ENCODE measurements at places on chromosomes 4 and X. TPM values are rescaled to one million over a fixed set of nuclear protein-coding genes. Genes with fewer than 3 reads are reported as not detected.
A peak's percentile ranks its signal among the peaks of the same experiment; 100 is the strongest.

GRCh38 chrX:56728752-56729151 is 291 bp upstream of the NBDY start:
- no peak for DNase-seq

The ETDA gene
- polyA plus RNA-seq: not detected

The AREG gene
- 0.25 TPM for polyA plus RNA-seq

GRCh38 chr4:42122237-42122636 is 30.2 kb downstream of the BEND4 start:
- DNase-seq: no peak

GRCh38 chrX:37425370-37425769 is 76.2 kb downstream of the PRRG1 start:
- no peak for DNase-seq

DNA sequence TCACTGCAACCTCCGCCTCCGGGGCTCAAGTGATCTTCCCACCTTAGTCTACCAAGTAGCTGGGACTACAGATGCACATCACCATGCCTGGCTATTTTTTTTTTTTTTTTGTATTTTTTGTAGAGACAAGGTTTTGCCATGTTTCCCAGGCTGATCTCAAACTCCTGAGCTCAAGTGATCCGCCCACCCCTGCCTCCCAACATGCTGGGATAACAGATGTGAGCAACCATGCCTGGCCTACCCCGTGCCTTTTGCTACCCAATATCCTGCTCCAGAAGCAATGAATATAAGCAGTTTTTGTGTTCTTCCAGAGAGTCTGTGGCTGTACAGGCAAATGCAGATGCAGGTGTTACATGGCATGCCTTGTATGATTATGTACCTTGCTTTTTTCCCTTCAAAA is 50.5 kb downstream of the TBC1D14 start:
- DNase-seq: no peak

The RPL9 gene
- 562 TPM for polyA plus RNA-seq

The PDGFC gene
- polyA plus RNA-seq: 82.7 TPM

DNA sequence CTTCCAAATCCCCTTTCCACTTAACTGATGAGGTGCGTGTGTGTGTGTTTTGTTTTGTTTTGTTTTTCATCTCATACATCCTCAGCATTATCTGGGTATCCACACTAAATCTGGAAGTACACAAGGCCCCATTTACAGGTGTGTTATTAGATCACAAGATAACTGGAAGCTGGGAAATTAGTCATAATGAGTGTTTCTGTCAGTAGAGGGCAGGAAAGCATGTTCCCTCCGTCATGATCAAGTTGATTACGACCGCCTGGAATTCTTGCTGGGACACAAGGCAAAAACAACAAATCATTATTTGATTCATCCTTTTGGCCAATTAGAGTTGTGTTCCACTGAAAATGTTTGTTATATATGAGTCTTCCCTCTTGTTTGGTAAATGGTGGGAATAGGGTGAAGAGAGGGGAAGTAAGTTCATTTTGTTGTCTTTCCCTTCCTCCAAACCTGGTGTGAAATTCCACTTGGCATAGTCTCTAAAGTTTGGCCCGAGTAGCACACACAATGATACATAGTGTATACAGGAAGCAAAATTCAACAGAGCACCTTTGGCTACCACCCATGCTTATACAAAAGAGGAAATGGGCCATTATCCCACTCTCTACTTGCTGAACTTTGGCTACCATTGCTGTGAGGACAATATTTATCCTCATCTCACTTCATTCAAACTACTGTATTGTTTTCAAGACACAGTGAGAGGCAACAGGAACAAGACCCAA is 33.3 kb upstream of the TLL1 start:
- DNase-seq: no peak

DNA sequence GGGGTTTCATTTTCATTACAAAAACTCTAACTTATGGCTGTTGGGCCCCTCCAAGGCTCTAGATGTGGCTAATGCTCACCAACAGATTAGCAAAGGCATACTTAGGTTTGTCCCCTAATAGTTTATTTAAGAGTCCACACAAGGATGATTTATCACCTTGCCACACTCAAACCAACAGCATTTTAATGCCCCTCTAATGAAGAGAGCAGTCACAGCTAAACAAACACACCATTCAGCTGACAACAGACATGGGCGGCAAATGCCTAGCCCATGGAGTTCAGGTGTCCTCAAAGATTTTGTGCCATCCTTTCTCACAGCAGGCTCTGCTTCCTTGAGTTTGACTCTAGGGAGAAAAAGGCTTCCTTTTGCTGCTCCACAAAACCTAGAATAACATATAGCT is 61.8 kb upstream of the CITED1 start:
- peak; percentile 32 for DNase-seq

DNA sequence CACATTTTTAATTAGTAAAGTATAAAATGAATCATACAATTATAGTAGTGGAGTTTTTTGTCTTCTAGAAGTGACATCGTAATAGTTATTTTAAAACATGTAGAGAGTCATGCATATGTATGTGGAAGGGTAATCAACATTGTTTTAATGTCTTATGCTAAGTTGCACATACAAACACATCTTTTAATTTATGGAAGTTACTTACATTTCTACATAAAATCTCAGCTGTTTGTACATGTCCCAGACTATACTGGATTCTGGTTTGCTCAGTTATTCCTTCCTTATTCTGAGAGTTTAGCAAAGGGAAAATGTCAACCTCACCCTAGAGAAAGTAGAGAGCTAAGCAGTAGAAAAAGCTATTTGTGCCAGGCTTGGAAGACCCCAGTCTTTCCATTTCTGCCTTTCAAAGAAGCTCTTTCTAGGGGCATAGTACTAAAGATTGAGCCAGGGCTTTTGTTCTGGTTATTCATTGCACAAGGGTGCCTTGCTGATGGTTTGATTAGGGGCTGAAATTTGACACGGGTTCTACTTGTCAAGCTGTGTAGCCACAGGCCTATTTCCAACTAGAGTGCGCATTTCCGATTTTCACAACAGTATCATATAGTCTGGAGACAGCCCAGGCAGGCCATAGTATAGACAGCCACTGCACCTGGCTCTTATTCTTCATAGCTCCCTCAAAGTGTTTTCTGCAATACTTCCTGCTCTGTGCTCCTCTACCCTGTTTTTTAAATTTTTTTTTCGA is 106.3 kb downstream of the RPA4 start:
- DNase-seq: no peak

DNA sequence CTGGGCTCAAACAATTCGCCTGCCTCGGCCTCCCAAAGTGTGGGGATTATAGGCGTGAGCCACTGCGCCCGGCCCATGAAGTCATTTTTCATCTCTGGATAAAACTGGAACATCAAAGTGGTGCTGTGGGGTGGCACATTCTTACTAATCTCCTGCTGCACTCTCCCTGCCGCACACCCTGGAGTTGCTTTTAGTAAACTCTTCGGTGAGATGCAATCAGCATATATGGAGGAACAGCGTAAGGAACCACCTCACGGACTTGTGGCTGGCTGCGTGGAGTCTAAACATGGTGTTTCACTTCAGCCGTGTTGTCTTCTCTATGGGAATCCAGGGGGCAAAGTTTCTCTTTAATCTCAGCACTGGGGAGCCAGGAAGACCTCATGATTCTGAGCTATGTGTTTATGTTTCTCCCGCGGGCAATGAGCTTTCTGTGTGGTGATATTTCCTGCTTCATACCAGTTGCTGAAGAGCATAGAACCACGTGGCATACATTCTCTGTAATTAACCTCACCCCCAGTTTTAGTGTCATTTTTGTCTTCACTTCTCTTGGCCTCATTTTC is 2.1 kb upstream of the RHOH start:
- DNase-seq: no peak

The ELF2 gene
- 73.0 TPM for polyA plus RNA-seq

DNA sequence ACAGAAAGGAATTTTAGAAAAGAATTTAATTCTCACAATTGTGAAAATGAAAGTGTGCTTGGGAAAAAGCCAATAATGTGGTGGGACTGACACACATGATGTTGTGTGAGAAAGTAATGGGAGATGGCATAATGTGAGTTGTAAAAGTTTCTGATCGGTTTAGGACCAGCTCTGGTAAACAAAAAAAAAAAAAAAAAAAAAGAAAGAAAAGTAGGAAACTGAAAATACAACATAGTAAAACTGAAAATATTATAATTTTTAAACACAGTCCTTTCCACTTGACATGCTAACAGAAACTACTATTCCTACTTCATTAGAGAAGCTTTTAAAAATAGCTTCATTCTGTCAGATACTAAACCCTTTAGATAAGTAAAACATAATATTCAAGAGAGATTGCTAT is 28.2 kb downstream of the RAP1GDS1 start:
- no peak for DNase-seq

DNA sequence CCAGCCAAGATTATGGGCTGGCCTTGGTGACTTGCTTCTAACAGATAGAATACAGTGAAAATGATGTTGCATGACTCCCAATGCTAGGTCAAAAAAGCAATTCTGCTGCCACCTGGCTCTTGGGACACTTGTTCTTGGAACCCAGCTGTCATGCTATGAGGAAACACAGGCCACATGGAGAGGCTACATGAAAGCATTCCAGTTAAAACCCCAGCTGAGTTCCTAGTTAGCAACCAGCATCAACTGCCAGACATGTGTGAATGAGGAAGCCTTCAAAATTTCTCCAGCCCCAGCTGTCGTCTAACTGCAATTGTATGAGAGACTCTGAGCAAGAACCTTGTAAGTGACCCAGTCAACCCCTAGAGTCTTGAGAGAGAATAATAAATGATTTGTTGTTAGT is 105.2 kb upstream of the FGF16 start:
- DNase-seq: no peak

- no peak for DNase-seq
Measured at GRCh38 chr4:159541143-159541542, 438.3 kb downstream of the RAPGEF2 start.

DNA sequence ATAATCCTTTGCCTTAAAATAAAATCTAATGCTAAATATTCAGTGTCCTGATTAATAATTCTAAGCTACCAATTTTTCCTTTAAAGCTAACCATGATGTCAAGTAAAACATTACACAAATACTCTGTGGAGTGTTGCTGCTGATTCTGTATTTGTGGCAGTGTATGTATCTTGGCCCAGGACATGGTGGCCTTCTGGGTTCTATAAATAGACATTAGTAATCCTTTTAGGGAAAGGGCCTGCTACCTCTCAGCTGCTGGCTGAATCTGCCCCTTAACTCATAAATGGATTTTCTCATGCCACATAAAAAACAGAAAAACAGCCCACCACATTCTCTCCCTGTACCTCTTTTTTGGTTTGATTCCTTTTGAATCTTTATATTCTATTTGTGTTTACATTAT is 1.2 kb upstream of the XK start:
- no peak for DNase-seq

The MAP7D3 gene
- polyA plus RNA-seq: 19.3 TPM

DNA sequence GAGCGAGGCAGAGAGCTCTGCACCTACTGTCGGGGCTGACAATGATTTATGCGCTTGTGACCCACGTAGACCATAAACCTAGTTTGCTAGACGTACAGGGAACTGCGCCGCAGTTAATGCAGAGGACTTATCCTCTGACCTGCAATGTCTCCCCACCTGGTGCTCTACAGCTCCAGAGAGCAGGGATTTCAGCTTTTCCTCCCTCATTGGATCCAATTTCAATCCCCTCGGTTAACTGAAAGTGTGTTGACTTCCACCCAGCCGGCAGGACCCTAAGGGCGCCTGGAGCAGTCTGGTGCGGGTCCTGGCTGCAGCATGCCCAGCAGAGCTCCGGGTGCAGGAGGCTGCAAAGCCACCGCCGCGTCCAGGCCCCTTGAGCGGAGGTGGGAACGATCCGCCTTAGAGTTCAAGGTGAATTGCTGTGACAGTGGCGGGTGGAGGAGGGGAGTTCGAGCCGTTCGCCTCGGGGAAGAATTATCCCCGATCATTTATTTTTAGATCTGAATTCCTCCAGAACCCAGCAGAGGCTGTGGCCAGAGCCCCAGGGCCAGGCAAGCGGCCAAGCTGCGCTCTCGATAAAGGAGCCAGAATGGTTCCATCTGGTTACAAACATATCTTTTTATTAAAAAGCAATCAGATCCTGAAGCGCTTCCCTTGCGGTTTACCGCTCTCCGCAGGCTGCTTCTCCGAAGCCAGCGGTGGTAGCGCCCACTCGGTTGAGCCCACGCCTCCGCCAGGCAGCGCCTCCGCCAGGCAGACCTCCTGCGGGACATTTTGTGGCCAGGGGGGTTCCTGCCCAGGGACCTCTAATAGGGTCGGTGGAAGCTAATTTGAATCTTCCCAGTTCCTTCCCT is 66.0 kb downstream of the FBXO8 start:
- DNase-seq: no peak

- no peak for DNase-seq
Measured at GRCh38 chr4:66974665-66975064, 570.6 kb downstream of the CENPC start.

DNA sequence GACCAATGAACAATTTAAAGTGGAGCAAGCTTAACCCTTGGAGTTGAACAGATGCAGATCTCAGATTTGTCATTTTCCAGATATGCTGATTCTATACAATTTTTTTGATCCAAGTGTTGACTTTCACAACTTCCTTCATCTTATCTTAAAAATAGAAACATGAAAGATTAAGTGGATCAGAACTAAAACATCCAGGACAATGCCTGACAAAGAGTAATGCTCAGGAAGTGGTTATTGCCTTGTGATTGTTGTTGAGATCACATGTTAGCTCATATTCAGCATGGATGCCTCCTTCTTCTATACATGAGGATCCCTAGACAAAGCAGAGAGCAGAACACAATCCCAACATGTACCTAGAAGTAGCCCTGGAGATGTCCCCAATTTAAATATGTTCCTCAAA is 160.9 kb downstream of the PPARGC1A start:
- DNase-seq: no peak

- no peak for DNase-seq
Measured at GRCh38 chr4:79757600-79757999, 315.4 kb downstream of the ANTXR2 start.

DNA sequence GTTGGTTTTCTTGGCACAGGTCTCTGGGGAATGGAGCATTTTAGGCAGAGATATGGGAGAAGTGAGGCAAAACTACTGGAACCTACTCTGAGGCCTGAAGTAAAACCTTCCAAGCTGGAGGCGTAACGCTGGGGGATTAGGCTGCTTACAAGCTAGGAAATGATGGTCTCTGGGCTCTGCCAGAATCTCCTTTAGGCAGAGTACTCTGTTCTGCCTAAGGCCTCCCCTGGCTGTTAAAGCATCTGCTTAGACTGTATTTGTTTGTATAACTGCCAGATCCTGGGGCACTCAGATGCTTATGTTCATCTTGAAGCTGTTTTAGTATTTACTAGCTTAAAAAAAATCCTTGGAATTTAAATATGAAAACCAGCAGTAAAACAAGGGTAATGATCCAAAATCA is 822.2 kb downstream of the RPA4 start:
- no peak for DNase-seq

DNA sequence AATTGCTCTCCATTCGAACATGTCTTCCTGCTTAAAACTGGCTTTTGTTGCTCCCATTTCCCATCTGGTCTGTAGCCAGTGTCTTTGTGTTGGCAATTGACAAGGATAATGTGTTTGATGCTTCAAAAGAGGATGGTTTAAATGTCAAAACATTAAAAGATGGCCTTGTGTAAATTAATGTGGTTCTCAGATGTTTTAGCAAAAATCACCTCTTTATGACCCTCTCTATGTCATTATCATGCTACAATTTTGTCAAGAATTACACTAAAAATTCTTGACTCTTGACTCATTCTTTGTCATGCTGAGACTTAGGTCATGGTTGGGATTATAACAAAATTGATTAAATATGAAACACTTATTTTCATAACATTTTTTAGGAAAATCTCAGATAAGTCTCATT is 47.4 kb downstream of the TMEM131L start:
- DNase-seq: no peak

- peak; percentile 33 for DNase-seq
Measured at GRCh38 chr4:133483600-133484246, 334.6 kb downstream of the PCDH10 start.

Data from left kidney (tissue), 8 donors.